ENCODE measurements at places on chromosomes 12 and 14. TPM values are rescaled to one million over a fixed set of nuclear protein-coding genes. Genes with fewer than 3 reads are reported as not detected.

DYRK4 gene
- total RNA-seq = 8.8 TPM

PROX2 gene
- total RNA-seq = 0.21 TPM

GNPTAB gene
- total RNA-seq = 81.4 TPM

TMEM52B gene
- 1.4 TPM for total RNA-seq

PXN gene
- 80.8 TPM for total RNA-seq

KCNH5 gene
- not detected for total RNA-seq
